Stimulated activated CD4-positive, alpha-beta T cell treated with anti-CD3 and anti-CD28 coated beads, Interleukin-4, amount 100 ng/mL, for 48 hours (primary cell): ENCODE measurements at places on chromosomes 16 and 17.

GRCh38 chr17:1989135-1989534 is 36.0 kb downstream of the RTN4RL1 start:
- no peak for DNase-seq

- DNase-seq, result no peak
Observed at GRCh38 chr17:80394629-80395216, 20.2 kb upstream of the ENDOV start.

DNA sequence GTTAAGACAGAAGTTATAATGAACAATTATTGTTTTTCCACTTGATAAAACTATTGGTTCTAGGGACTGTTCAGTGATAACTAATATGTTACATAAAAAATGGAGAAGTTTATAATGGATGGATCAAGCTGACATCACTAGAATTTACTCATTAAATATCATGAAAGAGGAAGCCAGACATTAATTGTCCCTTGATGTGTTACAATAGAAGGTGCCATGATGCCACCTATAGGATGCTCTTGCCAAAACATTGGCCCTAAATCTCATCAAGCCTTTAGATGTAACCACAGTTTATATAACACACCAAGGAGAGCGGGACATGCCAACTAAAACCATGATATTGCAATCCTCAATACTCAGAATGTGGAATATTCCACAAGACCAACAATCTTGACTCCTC is 147.9 kb upstream of the MON1B start:
- no peak for DNase-seq

DNA sequence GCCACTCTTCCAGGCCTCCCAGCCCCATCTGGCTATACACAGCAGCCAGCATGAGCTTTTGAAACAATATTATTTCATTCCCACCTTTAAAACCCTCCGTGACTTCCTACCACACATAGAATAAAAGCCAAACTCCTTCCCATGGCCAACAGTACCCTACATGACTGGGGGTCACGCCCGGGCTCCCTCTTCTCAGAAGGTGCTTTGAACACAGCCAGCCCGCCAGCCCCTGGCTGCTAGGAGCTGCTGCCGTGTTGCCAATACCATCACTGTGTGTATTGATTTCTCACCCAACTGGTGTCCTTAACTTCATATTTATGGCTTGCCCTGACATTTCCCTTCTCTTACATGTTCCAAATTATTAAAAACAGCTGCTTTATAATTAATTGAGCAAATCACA is 111.2 kb downstream of the GNAO1 start:
- no peak for DNase-seq

DNA sequence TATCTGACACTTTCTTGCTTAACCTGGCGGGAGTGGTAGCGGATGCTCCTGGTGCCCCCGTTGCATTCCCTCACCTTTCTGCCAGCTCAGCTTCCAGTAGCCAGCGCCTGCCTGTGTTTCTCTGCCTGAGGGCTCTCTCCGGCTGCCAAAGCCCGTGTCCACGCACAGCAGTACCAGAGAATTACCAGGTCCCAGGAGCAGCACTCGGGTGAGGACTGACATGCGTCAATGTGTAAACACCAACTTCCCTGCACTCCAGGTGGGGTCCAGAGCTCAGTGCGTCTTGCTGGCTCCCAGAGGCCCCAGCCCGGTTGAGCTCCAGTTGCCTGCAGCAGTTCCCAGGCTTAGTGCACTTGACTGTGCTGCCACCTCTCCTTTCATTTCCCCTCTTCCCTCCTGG is 54.8 kb downstream of the CDH13 start:
- DNase-seq, result no peak

- DNase-seq, result no peak
Observed at GRCh38 chr17:33389504-33390135, 96.5 kb upstream of the ASIC2 start.

GRCh38 chr17:38442548-38442947 is 14.3 kb downstream of the ARHGAP23 start:
- DNase-seq, result no peak

DNA sequence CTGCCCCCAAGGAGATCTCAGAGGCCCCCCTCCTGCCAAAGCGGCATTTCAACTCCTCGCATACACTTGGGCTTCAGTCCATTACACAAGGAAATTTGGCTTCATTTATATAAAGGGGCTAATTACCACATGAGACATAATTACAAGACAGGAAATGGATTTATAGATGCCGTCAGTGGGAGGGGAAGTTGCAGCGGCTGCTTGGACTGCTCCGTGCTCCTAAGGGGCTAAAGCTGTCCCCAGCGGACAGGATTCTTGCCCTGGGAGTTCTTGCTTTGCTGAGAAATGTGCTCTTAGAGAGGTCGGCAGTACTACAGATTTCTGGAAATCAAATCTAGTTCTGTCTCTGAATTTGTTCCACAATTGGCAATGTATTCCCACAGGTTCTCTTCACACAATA is 57.2 kb upstream of the NLK start:
- DNase-seq, result no peak

GRCh38 chr16:3587547-3588110 is 10.4 kb upstream of the NLRC3 start:
- no peak for DNase-seq

GRCh38 chr16:9913604-9914326 is 268.5 kb downstream of the GRIN2A start:
- no peak for DNase-seq

GRCh38 chr17:68197091-68197996 is 50.5 kb upstream of the AMZ2 start:
- no peak for DNase-seq

DNA sequence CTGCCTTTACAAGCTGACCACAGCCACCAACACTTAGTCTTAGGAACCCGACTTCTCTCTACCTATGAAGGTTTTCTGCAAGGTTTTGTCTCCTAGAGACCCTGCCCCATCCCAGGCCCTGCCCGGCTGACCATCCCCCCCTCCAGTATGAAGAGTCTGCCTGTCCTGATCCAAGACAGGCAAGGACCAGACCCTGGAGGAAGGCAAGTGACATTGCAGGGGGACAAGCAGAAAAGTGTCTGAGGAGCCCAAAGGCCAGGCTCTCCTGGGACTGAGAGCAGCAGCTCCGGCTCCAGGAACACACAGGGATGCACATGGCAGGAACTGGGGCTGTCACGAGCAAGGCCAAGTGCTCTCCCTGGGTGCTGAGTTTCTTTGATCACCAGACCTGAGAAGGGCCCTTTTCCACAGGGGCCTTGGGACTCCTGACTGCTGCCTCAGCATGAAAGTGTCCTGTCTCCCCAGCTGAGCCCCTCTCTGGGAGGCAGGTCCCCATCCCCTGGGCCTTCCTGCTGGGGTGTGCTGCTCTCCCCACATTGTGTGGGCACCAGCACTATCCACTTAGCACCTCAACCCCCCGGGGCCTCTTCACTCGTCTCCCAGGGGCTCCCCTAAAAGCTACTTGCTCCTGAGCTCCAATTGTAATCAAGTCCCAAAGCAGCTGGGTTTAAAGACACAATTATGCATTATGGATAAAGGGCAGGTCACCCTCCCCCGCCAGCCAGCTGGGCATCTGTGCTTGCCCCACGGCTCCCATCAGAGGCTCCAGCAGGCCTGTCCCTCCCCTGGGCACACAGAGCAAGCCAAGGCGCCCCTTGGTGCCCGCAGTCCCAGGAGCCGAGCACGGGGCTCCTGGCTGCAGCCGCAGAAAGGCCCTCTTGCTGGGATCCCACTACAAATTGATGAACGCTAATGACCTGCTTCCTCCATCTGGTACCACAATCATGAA is 11.6 kb upstream of the CACNG4 start:
- no peak for DNase-seq

DNA sequence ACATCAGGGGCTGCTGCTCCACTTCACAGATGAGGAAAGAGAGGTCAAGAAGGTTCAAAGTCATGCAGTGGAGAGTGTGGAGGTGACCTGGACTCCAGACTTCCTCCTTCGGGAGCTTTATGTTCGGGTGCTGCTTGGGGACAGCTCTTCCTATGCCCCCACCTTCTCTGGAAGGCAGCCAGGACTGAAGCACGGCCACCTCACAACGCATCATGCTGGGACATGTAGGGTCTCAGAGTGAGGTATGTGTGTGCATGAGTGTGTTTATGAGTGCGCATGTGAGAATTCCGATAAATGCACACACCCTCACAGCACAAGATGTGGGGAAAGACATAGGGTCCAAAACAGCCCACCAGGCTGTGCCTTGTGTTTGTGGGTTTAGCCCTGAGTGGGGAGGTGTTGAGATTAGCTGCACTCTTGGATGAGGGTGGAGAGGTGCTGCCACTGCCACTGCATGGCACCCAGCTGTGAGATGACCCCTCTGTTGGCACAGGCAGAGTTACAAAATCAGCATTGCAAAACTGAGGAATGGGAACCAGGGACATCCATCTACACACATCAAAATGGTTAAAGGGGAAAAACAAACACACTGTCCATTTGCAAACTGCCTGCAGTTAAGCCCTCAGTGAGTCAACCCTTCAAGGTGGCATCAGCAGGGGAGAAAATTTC is 367.4 kb downstream of the SEC14L1 start:
- no peak for DNase-seq

- no peak for DNase-seq
Observed at GRCh38 chr16:88413231-88413630, 30.5 kb downstream of the ZNF469 start.

- no peak for DNase-seq
Observed at GRCh38 chr17:83068641-83069570, 10.5 kb upstream of the METRNL start.
